ENCODE measurements at places on chromosomes 12 and 14.

- DNase-seq = no peak
Observed at GRCh38 chr14:103158688-103159087, 35.4 kb downstream of the TNFAIP2 start.

DNA sequence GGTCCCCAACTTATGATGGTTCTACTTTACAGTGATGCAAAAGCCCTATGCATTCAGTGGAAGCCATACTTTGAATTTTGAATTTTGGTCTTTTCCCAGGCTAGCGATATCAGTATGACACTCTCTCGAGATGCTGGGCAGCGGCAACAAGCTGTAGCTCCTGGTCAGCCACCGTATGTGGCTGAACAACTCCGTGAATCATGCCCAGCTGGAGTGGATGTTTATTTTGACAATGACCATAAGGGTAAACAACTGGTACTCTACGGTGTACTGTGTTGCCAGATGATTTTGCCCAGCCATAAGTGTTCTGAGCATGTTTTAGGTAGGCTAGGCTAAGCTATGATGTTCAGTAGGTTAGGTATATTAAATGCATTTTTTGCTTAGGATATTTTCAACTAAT lies 8.2 kb upstream of the ZNF410 start:
- no peak for DNase-seq

GRCh38 chr14:48937541-48938195 lies 648.5 kb downstream of the RPS29 start:
- no peak for DNase-seq

GRCh38 chr14:38662781-38663180 lies 406.9 kb upstream of the CLEC14A start:
- DNase-seq = no peak

- no peak for DNase-seq
Observed at GRCh38 chr12:15839041-15839440, 43.1 kb upstream of the STRAP start.
